ENCODE measurements at places on chromosomes 13 and 19.

DNA sequence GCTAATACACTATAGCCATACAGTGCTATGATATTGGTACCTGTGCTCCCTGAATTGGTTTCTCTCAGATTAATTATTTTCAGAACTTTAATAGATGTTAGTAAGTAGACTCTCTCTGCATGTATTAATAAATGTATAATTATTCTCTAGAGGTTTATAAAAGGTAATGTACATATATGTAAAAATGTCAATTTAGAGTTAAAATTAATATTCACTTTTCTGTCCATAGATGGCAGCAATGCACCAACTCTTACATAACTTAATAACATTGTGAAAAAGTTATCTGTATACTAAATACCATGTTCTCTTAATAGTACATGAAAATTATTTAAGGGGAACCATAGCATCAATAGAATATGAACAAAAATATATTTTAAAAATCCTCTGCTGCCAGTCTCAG lies 515.0 kb upstream of the KLHL1 start:
- peak; percentile 6 for DNase-seq

- no peak for DNase-seq
Measured at GRCh38 chr13:111215081-111216047, 100.3 kb downstream of the ARHGEF7 start.

- DNase-seq: no peak
Measured at GRCh38 chr19:38744298-38744681, at the start of gene CAPN12. Gene CAPN12, minus strand, starts transcription at chr19:38744474. Its CDS starts 309 bp downstream, at chr19:38744165.

GRCh38 chr19:19342086-19343015 lies 21.7 kb downstream of the MAU2 start:
- DNase-seq: no peak

DNA sequence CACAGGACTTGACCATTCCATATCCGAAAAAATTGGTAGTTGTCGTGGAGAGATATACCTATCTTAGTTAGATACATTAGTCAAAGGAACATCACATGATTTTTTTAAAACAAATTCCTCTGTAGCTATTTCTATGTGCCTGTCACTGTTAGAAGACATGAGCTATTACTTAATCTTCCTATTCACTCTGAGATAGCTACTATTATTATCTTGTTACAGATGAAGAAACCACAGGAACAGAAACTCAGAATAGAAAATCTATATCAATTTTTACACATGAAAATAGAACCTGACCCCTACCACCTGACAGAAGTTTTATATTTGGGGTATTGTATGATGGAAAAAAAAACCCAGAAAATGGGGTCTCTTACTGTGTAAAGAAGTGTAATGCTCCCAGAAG lies 68.9 kb upstream of the TDRD3 start:
- no peak for DNase-seq

- no peak for DNase-seq
Measured at GRCh38 chr19:5564930-5565329, 2.8 kb downstream of the TINCR start.

- DNase-seq: no peak
Measured at GRCh38 chr13:38674208-38674607, 12.7 kb upstream of the FREM2 start.

DNA sequence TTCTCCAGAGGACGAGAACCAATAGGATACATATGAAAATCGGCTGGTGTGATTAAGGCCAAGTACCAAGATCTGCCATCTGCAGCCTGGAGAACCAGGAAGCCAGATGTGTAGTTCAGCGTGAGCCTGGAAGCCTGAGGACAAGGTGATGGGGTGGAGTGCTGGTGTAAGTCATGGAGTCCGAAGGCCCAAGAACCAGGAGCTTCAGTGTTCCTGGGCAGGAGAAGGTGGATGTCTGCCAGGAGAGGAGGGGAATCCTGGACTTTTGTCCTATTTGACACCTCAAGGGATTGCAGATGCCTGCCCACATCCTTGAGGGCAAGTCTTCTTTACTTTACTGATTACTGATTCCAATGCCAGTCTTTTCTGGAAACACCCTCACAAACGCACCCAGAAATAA lies 71.5 kb downstream of the SPATA13 start:
- DNase-seq: no peak

DNA sequence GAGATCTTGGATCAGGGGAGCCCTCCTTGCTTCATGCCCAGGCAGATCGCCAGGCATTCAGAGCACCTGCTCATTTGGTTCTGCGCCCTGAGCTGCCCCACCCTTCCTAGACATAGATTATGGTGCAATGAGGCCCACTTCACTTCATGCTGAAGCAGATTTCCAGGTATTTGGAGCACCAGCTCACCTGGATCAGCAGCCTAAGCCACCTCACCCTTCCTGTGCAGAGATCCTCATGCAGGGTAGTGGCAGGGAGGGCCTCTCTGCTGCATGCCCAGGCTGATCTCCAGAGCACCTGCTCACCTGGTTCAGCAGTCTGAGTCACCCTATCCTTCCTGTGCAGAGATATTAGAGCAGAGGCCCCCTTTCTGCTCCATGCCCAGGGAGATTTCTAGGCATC lies 1966.1 kb downstream of the PCDH9 start:
- DNase-seq: no peak

- DNase-seq: no peak
Measured at GRCh38 chr19:44702551-44703176, 3.7 kb downstream of the CEACAM16 start.

GRCh38 chr19:9793071-9793591 lies 24.6 kb upstream of the ZNF846 start:
- peak; percentile 74 for DNase-seq

DNA sequence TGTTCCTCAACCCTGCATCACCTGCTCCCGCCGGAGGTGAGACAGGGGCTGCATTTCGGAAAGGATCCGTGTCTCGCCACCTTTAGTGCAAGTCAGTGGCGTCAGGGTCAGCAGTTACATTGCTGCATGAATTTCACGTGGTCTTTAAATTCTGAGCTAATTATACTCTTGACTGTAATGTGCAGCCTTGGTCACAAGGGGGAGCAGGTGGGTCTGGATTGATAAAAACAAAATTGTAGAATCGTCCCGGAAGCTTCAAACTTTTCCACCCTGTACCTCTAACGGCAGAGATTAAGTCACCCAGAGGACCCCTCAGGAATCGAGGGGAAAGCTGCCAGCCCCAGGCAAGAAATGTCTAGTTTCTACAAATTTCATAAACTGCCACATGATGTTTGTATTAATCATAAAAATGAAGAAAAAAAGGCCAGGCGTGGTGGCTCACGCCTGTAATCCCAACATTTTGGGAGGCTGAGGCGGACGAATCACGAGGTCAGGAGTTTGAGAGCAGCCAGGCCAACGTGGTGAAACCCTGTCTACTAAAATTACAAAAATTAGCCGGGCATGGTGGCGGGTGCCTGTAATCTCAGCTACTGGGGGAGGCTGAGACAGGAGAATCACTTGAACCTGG lies 20.2 kb downstream of the BBC3 start:
- peak; percentile 81 for DNase-seq

- DNase-seq: no peak
Measured at GRCh38 chr13:24068472-24068871, 92.0 kb upstream of the SPATA13 start.

DNA sequence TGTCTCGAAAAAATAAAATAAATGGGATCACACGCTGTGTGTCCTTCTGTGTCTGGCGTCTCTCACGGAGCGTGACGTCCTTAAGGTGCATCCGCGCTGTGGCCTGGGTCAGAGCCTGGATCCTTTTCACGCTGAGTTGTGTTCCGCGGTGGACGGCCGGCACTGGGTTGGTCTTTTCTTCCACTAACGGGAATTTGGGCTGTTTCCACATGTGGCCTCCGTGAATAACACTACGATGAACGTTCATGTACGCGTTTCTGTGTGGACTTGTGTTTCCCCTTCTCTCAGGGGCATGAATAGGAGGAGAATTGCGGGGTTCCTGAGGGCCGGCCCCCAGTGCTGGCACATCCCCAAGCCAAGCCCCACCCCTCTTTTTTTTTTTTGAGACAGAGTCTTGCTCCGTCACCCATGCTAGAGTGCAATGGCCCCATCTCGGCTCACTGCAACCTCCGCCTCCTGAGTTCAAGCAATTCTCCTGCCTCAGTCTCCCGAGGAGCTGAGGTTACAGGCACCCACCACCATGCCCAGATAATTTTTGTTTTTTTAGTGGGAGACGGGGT lies 6.2 kb upstream of the PTBP1 start:
- no peak for DNase-seq

DNA sequence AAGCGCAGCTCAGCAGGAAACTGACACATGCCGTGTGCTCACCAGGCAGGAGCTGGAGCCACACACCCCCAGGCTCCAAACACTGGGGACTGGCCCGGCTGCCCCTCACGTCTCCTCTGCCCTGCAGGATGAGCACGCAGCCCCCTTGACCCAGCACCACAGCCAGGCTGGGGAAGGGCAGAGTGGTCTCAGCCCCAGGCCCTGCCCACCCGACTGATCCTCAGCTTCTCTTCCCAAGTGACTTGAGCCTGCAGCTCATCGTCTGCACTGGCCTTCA lies 20.3 kb downstream of the GRTP1 start:
- no peak for DNase-seq

DNA sequence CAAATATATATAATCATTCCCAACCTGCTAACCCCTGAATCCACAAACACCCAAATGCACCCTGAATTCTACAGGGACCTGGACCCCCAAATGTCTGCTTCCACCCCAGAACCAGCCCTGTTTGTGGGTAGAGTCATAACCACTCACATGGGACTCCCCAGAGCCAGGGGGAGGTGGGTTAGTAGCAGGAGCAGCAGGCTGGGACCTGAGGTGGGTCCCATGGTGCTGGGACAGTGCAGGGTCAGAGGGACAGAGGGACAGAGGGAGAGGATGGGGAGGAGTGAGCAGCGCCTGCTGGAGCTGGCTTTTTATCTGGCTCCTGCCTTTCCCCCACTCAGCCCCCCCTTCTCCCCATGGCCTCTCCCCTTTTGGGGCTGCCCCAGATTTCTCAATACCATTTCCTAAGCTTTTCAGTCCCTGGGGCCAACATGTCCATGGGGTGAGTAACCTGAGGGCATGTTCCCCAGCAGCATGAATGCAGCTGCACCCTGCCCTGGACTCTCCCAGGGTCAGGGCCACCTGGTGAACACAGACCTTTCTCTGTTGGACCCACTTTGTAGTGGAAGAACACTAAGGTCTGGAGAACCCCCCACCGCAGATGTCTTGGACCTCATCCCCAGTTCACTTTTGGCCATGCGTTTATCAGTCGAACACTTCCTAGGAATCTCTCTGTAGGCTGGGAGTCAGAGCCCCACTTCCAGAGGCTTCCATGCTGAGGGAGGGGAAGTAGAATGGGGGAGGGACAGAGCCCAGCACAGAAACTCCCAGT lies at the start of gene C3:
Gene C3 (minus strand): TSS at position 282 of the 769 bp plus-strand sequence. CDS start 61 bp downstream, at position 221.
- no peak for DNase-seq

- no peak for DNase-seq
Measured at GRCh38 chr13:34019870-34020269, 201.9 kb downstream of the RFC3 start.

DNA sequence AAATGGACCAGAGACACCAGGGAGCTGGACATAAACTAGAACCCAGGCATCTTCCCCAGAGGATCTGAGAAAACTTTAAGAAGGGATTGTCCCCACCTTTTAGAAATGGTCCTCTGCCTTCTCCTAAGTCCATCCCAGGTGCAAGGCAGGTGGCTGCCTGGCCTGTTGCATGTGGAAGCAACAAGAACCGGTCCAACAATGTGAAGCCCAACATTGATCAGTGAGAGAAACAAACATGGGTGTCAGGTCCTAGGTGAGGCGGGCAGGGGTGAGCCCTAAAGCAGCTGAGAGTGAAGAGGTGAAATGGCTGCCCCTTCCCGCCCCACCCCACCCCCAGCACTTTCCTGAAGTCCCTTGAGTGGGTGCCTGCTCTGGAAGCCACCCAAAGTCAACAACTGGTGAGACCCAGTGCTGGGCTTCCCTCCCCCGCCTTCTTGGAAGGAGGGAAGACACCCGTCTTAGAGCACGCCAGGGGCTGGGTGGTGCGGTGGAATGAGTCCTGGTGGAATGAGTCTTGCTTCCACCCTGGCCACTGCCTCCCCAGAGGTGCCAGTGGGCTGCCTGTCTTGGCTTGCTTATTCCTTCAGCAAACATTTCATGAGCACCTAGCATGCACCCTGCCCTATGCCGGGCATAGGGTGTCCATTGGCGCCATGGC lies 1.7 kb downstream of the AP1M1 start:
- DNase-seq: no peak

- DNase-seq: peak; percentile 30
Measured at GRCh38 chr19:44722131-44723121, 23.5 kb downstream of the CEACAM16 start.

GRCh38 chr13:31591642-31592233 lies 147.6 kb upstream of the RXFP2 start:
- no peak for DNase-seq

- DNase-seq: no peak
Measured at GRCh38 chr19:54429176-54429495, 13.9 kb downstream of the TTYH1 start.

DNA sequence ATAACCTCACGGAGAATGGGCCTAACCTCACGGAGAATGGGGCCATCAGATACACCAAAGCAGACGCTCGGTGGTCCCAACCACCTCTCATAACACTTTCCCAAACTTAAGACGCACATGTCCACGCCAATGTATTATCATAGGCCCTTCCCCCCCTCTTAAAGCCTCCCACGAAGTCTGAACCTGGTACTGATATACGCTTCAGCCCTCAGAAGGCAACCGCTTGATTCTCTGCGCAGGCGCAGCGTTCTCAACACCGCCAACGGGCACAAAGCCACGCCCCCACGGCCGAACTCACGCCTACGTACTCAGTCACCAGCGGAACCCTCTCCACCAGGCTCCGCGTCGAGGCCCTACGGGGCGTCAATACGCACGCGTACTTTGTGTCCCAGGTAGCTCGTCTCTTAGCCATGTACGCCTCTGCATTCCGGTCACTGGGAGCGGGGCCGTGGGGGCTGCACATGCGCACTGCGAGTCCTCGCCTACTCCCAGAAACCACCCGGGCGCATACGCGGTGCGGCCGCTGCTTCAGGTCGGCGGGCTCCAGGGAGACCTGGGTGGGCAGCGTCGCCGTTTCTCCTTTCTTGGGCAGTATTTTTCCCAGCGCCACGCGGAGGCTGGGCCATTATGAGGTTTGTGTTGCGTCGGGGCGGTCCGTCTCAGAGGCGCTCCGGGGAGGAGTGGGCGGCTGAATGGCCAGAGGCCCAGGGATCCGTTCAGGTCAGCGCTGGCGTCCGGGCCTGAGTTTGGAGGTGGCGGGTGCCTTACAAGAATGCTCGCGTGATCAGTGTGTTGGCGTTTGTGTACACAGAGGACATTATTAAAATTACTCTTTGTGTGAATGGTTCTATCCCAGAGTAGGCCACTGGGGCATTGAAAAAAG lies 25.3 kb downstream of the ZNF582 start:
- DNase-seq: no peak

DNA sequence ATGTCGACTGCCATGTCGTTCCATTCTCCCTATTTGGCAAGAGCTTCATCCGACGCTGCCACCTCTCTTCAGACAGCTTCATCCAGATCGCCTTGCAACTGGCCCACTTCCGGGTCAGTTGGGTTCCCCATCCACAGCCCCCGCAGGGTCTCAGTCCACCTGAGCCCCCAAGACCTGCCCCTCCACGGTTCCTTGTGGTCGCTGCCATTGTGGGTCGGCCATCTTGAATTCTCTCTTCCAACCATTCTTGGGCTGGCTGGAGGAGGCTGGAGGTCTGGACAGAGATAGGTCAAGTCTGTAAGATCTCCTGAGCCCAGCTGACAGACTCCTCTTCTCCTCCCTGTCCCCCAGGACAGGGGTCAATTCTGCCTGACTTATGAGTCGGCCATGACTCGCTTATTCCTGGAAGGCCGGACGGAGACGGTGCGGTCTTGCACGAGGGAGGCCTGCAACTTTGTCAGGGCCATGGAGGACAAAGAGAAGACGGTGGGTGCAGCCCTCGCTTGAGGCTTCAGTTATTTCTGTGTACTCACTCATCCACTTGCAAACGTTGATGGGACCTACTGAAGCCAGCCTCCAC lies 19.5 kb downstream of the CPT1C start:
- no peak for DNase-seq

GRCh38 chr13:50357586-50358118 lies 342.4 kb downstream of the KCNRG start:
- DNase-seq: no peak

Measured in Jurkat, Clone E6-1 (cell line).